ENCODE measurements at places on chromosomes 2 and 18.

DNA sequence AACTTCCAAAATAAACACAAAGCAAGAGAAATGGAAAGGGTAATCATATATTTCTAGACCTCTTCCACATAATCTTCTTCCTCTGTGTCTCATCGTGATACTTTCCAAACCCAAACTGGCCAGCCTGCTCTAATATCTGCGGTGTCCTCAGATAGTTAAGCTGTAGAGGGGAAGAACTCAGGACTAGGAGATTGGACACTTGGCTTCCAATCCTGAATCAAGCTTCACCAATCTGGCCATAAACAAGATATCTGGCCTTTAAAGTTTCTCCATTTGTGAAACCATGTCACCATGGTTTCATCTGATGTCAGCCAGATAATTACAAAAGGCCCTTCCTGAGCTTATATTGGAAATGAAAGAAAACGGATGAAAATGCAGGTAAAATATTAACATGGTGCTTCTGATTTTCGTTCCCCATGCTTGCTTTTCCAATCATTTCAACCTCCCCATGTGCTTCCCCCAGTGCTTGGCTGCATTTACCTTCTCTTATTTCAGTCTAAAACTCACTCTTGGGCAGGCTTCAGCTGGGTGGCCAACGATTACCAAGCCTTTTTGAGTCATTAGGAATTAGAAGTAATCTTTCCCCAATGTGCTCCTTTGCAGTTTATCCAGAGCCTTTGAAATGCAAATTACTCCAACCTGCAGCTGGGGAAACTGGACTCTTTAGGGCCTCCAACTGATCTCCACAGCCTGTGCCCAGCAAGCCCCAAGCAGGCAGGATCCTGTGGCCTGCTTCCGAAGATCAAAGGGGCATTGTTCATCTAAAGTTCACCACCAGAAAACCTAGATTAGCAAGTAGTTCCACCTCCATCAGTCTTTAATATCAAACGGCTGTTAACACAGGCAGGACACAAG, 44.5 kb upstream of the MYCN start:
- no peak for DNase-seq

- DNase-seq = no peak
Measured at GRCh38 chr18:58046794-58047555, 2.9 kb downstream of the NEDD4L start.

- DNase-seq = no peak
Measured at GRCh38 chr2:104855221-104856085, 1.5 kb downstream of the POU3F3 start.

DNA sequence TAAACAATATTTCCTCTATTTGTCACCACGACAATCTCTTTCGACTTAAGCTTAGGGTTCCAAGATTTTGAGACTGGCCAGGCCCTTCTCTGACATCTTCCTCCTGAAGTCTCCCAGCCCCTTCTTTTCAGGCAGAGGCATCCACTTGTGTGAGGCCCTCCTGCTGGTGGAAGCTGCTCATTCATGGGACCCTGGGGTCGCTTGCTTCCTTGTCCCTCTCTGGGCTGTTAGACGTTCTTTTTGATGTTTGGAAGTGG, 188.2 kb upstream of the APCDD1 start:
- DNase-seq = no peak

DNA sequence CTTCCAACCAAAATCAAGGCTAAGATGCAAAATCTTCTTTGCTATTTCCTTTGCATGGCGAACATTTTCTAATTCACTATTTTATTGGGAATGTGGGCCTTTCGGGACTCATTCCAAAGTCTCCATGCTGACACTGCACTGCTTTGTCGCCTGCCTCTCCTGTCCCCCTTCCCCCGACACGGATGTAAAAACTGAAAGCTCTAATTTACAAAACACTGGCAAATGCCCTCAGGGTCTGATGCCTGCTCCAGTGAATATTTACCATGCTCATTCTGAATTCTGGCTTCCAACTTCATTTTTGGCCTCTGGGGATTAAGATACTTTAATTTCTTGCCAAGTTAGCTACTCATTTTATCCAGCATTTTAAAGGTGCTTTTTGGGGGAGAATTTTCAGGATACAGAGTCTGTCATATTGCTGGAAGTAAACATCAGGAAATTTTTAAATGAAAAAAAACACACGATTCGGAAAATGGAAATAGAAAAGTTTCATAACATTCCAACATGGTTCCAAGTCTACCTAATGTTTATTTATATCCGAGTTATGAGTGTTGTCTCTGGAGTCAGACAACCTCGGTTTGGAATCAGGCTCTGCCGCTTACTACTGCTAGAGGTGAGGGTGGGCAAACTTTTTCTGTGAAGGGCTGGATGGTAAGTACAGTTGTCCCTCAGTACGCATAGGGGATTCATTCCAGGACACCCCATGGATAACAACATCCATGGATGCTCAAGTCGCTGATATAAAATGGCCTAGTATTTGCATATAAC, 14.6 kb upstream of the LTBP1 start:
- DNase-seq = no peak

- DNase-seq = no peak
Measured at GRCh38 chr2:59853032-59853431, 700.4 kb downstream of the BCL11A start.
